ENCODE measurements at places on chromosomes 7 and 10.

DNA sequence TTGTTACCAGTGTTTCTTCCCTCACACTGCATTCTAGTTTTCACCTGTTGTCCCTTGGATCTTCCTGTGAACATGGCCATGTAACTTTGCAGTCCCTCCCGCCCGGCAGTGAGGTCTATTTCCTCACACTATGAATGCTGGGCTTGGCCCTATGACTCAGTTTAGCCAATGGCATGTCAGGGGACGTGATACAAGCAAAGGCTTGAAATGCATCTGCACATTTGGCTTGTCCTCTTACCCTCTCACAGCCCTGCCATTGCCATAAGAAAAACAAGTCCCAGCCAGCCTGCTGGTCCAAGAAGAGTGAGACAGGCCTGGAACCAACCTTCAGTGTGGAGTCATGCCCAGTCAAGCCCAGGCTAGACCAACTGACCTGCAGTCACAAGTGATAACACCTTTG is 17.1 kb upstream of the EZH2 start:
- no peak for DNase-seq

GRCh38 chr10:36880898-36881297 is 244.5 kb upstream of the ANKRD30A start:
- DNase-seq, result no peak

DNA sequence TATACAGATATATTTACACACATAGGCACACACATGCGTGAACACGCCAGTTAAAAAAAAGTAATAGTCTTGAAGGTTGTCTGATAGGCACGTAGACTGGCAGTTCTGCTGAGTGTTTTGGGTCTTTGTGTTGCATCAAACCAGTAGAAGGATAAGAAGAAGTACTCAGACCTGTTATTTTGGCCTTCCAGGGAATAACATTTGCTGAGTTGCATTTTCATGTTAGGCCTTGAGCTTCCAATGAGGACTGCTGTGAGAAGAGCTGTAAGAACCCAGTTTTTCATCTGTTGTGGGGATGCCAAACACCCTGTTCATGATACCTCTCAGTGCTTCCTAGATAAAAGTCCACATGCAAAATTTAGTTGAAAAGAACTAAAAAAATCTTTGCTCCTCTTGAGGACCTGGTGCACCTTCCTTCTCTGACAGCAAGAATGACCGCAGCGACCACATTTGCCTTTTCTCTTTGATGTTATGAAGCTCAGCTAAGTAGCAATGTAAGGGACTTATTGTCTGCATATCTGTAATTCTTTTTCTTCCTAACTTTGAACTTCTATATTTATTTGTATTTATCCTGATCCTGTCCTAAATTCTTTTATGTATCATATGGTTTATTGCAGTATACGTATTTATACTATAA is 27.2 kb downstream of the HIPK2 start:
- no peak for DNase-seq

GRCh38 chr10:132541601-132542011 is 4.0 kb downstream of the INPP5A start:
- DNase-seq, result no peak

DNA sequence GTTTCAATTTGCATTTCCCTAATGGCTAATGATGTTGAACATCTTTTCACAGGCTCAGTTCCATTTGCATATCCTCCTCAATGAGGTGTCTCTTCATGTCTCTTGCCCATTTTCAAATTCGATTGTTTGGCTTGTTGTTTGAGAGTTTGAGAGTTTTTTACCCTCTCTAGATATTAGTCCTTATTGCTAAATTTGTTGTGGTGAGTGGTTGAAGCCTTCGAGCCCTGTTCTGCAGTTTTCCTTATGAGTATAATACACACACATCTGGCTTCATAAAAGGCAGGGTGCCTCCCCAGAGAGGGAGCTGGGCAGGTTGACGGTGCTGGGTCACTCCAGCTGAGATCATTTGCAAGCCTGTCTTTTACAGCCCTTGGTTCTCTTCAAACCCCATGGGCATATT is 65.1 kb downstream of the RGS10 start:
- no peak for DNase-seq

DNA sequence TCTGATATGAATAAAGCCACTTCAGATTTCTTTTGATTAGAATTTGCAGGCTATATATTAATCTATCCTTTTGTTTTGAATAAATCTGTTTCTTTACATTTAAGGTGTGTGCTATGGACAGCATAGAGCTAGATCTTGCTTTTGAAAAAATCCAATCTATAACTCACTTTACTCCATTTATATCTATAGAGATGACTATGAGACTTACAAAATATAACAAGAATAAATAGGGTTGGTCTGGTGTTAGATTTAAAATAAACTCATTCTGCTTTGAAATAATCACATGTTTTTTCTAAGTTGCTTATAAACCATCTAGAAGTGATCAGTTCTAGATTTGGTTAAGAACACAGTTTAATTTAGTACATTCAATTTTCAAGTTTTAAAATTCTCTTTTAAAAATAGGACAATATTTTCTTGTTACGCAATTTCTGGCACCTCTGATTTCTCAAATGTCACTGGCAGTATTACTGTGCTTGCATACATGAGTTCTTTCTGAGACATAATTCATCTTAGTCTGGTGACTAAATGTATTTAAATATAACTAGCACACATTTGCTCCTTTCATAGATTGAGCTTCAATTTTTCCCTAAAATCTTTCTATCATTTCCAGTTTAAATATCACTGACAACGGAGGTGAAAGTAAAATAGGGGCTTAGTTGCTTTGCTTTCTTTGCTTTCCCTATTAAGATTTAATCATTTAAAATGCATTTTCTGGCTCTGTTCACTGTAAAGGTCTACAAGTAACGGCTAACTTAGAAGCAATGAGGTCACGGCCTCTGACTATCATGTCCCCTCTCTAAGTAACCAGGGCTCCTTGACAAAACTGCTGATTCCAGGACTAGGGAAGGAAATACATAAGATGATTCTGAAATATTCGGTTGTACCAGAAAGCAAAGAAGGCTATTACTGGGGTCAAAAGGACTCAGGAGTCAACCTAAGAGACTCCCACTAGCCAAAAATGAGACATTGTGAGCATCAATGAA is 89.3 kb downstream of the ICA1 start:
- no peak for DNase-seq

DNA sequence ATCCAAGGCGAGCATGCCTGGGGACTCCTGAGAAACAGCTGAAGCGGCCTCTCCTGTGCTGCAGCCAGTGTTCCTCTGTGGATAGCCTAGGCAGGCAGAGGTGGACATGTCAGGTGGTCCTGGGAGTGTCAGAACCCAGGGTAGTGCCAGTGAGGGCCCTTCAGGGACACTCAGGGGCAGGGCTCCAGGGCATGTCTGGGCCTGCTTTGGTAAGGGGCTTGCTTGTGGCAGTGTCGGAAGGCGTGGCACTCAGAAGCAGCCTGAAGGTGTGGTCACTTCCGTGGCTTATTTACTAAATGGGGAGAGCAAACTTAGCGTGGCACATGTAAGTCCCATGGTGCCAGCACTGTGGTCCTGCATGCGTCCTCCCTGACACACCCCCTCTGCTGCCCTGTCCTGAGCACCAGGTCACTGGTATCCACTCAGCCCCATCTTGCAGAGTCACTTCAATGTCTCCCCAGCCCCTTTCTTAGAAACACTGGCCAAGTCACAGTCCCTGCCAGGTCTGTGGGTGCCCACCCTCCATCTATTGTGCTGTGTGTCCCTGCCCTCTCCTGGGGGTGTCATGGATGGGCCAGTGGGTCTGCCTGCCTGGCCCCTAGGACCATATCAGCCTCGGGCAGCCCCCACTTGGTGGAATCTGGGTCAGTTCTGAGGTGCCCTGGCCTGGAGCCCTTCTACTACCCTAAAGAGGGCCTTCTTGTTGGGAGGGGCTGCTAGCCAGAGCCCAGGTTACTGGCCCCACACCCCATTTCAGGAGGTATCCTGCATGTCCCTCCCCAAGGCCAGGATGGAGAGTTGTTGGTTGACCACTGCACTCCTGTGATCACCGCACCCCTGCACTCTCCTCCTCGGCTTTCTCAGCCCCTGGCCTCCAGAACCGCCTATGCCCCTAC is 6.4 kb downstream of the ZMIZ2 start:
- DNase-seq, result no peak

DNA sequence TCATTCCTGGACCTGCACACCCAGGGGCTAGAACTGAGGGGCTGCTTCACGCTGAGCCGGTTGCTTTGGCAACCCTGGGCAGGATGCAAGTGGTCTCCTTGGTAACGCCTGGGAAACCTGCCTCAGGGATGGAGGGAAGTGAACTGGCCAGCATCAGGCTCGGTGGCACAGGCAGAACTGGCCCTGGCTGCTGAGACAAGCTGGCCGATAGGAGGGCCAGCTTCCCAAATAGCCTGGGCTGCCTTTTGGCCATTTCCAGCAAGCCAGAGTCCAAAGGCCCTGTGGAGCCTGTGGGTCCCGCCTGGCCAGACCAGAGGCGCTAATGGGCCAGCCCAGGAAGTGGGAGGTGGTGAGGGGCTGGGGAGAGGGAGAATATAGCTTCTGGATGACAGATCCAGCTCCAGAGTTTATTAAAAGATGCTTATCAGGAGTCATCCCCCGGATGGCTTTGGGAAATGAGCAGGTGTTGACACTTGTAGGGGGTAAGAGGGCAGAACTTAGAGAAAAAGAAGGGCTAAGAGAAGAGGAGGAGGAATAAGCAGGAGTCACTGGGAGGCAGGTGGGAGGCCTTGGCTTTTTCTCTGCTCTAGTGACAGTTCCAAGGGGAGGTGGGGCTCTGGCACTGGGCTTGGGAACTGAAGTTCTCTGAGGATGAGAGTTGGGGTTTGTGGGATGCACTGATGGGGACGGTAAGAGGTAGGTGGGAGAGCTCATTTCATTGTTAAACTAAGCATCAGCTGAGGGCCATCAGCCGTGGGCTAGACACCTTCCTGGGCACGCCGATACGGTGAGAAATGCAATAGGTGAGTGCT is 9.6 kb downstream of the NEURL1 start:
- DNase-seq, result no peak

DNA sequence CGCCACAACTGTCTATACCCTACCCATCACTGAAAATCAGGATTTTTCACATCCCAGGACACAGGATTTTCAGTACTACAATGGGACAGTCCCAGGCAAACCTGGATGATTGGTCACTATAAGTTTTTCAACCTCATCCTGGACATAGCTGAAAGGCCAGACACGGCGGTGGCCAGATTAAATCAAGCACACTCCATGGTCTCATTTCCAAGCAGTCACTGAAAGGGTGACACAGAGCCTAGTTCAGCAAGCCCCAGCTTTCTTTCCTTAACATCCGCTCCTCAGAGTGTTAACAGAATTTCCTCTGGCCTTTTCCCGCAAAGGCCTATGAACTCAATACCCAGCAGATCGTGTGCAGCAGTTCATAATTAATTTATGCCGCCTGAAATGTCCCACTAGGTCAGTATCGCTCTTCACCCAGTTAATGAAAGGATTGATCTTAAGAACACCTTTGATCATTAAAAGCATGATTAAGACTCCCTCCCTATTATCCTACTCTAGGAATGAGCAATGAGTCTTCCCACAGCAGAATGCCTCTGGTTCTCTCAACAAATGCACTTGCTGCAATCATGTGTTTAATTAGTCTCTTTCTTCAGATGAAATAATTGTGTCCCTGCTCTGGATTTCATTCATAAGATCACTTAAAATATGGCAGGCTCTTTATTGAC is 104.0 kb upstream of the NANOS1 start:
- DNase-seq, result no peak

DNA sequence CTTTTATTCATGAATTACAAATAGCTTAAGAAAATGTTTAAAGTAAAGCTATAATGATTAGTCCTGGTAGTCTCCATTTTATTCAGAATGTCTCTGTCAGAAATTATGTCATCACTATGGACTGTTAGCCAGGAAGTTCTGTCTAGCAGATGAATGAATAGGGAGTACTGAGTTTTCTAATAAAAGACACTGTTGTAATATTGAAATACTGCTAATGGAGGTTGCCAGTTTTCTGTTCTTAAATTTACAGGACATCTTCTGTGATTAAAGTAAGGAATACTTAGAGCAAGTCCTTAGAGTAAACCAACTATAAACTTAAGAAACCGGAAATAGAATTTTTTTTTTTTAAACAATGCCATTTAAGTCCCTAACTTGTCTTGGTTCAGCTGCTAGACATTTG is 309.8 kb downstream of the ADK start:
- DNase-seq, result no peak

DNA sequence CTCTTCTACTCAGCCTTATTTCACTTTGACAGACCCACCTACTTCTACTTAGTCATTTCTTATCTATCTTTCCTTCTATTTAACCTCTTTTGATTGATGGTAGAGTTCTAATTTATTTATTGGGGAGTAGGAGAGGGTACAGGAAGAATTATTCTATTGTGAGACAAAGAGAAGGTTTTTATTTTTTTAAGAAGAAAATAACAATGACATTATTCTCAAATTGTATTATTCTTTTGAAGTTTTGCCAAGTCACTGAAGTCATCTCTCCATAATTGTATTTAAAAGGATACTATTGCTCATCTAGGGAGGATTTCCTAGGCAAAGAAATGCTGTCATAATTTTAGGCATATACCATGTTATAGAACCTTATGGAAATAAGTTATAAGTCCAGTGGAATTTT is 52.7 kb downstream of the ITGB8 start:
- DNase-seq, result no peak

GRCh38 chr7:100546129-100546925 is 7.3 kb downstream of the AGFG2 start:
- no peak for DNase-seq

DNA sequence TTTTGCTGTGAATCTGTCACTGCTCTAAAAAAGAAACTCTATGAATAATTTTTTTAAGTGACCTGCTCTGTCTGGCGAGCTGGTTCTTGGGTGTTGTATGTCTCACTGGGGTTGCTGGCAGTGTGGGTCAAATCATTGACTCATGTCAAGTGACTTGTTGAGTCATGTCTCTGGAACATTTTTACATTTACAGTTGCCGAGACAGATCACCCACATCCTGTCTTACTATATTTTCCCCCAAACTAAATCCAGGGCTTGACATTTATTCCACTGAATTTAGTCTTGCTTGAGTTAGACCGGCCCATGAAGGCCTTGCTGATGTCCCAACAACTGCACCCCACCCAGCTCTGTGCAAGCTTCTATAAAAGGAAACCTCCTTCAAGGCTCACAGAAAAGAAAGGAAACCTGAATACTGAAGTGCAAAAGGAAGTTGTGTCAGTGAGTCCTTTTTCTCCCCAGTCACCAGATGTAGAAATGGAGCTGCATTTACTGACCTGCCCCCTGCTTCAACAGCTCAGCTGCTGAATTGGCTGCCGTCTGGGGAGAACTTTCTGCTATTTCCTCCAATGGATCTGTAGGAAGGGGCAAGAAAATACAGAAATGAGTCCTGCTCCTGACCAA is 290.3 kb downstream of the TNS3 start:
- no peak for DNase-seq

DNA sequence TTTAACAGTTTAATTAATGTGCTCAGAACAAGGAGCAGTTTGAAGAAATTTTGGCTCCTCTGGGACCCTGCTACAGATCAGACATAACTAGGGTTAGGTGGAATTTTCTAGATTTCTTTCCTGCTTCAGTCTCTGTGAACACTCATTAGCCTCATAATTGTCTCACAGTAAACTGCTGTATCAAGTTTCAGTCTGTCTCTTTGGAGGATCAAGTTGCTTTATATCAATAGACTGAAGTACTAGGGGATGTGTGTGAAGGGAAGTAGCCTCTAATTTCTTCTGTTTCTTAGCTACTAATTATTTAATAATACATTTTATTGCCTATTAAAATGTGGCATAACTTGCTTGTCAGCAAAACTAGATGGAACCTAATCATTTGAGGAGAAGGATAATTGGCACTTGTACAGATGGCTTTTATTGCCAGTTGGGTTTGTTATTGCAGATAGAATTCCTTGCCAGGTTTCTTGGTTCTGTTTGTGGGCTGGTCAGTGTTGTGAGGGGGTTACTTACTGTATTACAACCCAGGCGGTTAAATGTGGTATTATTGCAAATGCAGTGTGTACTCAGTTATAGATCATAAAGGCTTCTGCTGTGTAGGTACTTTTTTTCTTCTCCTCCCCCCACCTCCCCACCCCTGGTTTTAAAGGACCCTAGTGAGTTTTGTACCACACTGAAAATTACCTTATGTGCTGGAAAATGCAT is 758.0 kb downstream of the AUTS2 start:
- DNase-seq, result no peak

Measured in activated T-helper 1 cell treated with Interleukin-2 at 50 U/mL for 16 hours (primary cell).